Jurkat, Clone E6-1 (cell line): ENCODE measurements at places on chromosomes 5 and 9.

DNA sequence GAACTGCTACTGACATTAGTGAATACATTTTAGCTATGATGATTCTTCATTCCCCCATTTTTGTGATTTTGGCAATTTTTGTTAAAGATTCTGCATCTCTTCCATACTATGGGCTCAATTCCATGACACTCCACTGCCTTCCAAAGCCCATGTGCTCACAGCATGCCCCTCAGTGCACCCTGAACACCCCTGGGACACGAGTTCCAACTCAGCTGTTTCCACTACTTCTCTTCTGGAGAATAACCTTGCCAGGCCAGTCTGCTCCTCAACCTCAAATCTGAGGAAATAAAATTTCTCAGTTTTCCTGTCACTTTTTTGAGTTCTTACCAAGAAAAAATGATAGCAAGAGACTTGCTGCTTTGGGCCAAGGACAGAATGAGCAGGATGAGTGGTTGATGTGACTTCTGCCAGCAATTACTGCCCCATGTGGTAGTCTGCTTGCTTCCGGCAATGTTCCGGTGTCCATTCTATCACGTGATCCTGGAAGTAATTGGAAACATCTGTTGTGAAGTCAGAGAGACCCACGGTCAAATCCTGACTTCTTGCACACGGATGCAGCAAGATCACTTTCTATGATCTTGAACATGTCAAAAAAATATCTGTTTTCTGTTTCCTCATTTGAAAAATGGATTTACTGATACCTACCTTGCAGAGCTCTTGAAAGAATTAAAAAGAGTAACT is 58.3 kb downstream of the EGFLAM start:
- DNase-seq: no peak

GRCh38 chr9:37290940-37291485 is 131.5 kb upstream of the GRHPR start:
- no peak for DNase-seq

GRCh38 chr5:38780316-38780715 is 65.5 kb upstream of the OSMR start:
- no peak for DNase-seq

DNA sequence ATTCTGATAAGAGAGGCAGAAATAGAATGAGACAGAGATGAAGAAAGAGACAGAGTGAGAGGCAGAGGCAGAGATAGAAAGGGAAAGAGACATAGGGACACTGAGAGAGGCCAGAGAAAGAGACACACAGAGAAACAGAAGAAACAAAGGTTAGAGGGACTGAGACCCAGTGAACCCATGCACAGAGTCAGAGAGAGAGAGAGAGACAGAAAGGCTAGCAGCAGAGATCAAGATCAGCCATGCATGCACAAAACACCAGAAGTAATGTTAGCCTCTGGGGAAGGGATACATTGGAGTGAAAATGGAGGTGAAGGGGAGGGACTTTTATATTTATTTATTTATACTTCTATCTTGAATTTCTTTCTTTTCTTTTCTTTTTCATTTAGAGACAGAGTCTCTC is 14.1 kb upstream of the SPARC start:
- no peak for DNase-seq

DNA sequence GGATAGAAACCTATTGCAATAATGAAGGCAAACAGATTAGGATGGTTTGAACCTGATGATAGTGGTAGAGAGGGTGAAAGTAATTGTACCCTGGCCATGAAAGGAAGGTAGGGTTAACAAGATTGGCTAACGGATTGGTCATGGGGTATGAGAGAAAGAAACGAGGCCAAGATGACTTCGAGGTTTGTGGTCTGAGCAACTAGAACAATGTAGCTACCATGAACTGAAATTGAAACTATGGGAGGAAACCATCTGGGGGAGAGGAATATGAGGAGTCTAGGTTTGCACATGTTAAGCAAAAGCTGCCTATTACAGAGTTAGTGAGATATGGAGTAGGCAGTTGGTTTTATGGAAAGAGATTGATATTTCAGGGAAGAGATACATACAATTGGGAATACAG is 406.0 kb downstream of the PRELID2 start:
- no peak for DNase-seq

- DNase-seq: no peak
Measured at GRCh38 chr5:74761241-74761640, 5.7 kb downstream of the GFM2 start.

DNA sequence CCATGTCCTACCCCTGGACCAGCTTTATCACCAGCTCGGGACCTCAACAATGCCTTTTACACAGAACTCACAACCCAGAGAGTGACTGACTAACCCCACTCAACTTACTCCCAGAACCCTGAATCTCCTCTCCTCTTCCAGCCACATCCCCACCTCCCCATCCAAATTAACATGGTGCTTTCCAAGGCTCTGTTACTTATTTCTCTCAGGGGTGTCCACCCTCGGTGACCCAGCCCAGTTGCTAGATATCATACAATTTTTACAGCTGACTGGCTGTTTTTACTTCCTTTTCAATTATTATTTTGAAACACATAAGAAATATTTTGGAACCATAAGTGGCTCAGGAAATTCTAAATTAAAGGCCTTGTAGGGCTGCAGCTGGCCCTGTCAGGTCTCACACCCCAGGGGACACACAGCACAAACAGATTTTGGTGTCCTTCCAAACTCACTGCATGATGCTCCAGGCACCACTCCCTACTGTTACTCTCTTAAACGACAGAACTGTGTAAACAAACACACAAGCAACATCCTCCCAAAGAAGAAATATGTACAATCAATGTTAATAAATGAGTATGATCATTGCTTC is 180.6 kb downstream of the ADAMTS12 start:
- DNase-seq: no peak

- DNase-seq: no peak
Measured at GRCh38 chr5:1018596-1018995, 10.0 kb downstream of the NKD2 start.

GRCh38 chr9:123081824-123082223 is 48.4 kb downstream of the GPR21 start:
- peak; percentile 37 for DNase-seq

- no peak for DNase-seq
Measured at GRCh38 chr5:61806491-61807020, 474.5 kb downstream of the ZSWIM6 start.

- DNase-seq: no peak
Measured at GRCh38 chr9:98230789-98231188, 24.7 kb downstream of the TBC1D2 start.

- no peak for DNase-seq
Measured at GRCh38 chr9:128771094-128771721, 519 bp downstream of the ZER1 start.

- DNase-seq: no peak
Measured at GRCh38 chr9:127556871-127557270, 55.2 kb upstream of the STXBP1 start.

GRCh38 chr5:126499853-126500342 is 76.7 kb downstream of the GRAMD2B start:
- peak; percentile 66 for DNase-seq
